ENCODE measurements at places on chromosomes 12 and 14. TPM values are rescaled to one million over a fixed set of nuclear protein-coding genes. Genes with fewer than 3 reads are reported as not detected.

USP5 gene
- 35.3 TPM for total RNA-seq

SPIC gene
- total RNA-seq = 0.28 TPM

DNA sequence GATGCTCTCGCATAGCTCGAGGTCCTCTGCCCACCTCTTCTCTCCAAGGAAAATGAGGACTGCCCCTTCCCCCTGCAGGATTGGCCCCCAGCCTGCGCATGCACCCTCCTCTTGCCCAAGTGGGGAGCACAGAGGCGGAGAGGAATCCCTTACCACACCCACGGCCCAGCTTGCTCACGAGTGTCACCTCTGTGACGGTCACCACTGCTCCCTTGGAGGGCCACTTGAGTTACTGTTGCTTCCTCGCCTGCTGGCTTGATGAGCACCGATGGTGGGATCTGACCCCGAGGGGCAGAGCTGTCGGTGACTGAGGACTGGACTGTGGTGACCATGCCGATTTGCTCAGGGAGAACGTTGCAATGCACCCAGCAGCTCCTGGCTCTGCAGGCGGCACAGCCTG, 41.7 kb downstream of the FOXN4 start:
- H3K4me3 ChIP-seq = no peak overlapping the region
- peaks cover 15% of the 10 kb centered on the region for H3K36me3 ChIP-seq
- H3K27ac ChIP-seq = no peak overlapping the region
- H3K27me3 ChIP-seq = no peaks in the 10 kb centered on the region
- H3K4me1 ChIP-seq = no peaks in the 10 kb centered on the region

DNA sequence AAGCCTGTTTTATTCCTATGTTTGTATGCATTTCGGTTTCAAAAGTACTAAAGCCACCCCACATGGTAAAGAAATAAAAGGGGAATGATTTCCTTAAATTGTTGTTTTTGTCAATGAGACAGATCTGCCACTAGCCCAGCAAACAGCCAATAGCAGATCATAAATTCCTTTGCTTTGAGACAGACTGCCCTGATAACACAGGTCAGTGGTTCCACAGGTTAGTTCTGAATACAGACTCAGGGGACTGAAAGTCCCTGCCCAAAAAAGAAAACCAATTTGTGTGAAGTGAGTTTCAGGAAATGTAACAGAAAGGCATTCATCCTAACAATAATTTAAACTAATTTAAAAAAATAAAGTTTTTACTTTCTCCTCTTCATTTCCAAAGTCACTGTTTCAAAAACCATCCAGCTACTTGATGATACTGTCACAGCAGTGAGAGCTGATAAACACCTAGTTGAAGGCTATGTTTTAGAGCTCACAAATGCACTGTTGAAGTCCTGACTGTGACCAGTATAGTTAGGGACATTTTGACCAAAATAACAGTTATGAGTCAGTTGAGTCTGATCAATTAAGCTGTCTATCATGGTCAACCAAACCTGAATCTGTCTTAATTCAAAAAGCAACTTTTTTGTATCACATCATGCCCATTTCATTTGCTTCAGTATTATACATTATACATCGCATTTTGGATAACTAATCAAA, 77.7 kb downstream of the LGR5 start:
- no peak overlapping the region for H3K4me3 ChIP-seq
- H3K36me3 ChIP-seq = no peaks in the 10 kb centered on the region
- H3K4me1 ChIP-seq = no peaks in the 10 kb centered on the region
- H3K27ac ChIP-seq = no peak overlapping the region
- H3K27me3 ChIP-seq = peaks cover 2% of the 10 kb centered on the region

Measured in lung (tissue), 17 donors.